ENCODE measurements at places on chromosomes 2 and 18.

DNA sequence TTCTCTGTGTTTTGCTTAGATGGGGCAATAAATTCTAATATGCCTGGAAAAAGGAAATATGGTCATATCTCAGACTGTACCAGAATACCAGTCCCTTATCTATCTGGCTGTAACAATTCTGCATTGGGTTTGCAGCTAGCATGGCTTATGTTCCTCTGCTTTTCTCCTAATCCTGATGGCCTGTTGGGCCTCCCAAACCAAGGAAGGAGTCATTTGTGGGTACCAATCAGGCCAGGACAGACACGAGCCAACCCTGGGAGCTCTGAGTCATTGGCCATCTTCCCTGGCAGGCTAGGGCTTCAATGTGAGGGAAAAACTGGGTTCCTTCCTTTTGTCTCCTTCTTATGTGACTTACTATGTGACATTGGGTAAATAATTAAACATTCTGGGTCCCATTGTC, 12.0 kb downstream of the SMARCAL1 start:
- no peak for DNase-seq

GRCh38 chr18:77058290-77058835, 74.2 kb downstream of the MBP start:
- DNase-seq: no peak

DNA sequence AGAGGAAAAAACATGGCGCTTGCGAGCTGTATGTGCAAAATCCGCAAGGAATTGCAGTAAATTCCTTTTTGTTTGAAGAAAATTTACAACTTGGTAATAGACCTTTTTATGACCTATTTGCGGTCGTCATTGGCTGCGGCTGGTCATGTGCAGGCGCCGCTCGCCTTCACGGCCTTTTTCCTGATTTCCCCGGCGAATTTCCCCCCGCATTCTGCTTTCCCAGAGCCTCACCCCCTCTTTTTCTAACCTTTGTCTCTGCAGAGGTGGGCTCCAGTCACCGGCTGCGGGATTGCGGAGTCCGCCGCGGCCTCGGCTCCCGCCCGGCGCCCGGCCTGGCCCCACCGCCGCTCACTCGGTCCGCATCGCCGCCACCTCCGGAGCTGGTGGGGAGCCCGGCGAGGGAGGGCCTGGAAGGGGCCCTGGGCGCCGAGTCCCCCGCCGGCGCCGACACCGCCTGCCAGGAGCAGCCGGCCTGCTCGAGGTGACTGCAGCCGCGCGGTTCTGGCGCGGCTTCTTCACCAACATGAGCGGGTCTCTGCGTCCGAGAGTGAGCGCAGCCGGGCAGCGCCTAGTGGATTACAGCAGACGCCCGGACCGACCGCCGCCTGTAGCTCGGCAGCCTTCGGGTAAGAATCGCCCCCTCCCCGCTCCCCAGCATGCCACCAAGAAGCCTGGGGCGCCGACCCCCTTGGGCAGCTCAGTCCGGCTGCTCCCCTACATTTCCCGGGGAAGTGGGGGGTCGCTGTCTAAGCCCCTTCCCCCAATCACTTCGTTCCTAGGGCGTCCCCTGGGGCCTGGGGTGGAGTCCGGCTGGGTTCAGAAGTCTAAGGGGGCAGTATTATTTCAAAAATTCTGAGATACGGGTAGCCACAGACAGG, 7.1 kb downstream of the HOXD8 start:
- no peak for DNase-seq

GRCh38 chr2:85992611-85993010, 103.8 kb upstream of the ST3GAL5 start:
- no peak for DNase-seq

DNA sequence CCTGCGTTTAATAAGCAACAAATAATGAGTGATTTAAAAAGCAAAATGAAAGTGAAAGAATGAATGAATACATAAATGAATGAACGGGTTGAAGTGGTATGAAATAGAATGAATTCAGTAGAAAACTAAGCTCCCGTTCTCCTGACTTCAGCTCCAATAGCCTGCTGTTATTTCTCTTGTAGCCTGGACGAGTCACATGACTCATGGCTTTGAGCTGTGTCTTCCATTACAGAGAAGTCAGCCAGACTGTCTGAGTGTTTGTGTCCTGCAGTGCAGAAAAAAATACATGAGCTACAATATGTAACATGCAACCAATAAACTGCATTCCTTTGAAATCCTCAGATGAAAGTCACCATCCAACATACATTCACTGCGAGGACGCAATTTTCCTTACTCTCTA, 21.2 kb downstream of the SCG2 start:
- no peak for DNase-seq

- no peak for DNase-seq
These were observed 303.1 kb downstream of the TGIF1 start for GRCh38 chr18:3753106-3753505.

- DNase-seq: no peak
These were observed 10.7 kb upstream of the THNSL2 start for GRCh38 chr2:88159481-88159880.

DNA sequence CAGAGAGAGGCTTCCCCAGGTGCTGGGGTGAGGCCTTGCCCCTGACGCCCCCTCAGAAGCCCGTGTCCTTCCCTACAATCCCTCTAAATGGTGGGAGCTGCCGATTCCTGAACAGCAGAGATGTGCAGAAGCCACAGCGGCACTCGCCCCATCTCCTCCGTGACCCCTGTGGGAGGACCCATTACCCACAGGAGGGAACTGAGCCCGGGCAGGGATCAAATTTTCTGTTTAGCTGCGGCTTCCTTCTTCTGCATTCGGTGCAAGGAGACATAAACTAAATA, 181.2 kb upstream of the RAB6C start:
- no peak for DNase-seq

GRCh38 chr2:162041485-162041884, 32.5 kb downstream of the DPP4 start:
- DNase-seq: no peak

Data from inflammatory macrophage treated with lipopolysaccharide for 4 hours (primary cell).